ENCODE measurements at places on chromosomes 3 and 15.
A peak's percentile ranks its signal among the peaks of the same experiment; 100 is the strongest.

- no peak for DNase-seq
Measured at GRCh38 chr15:24933716-24934115, 21.1 kb upstream of the SNRPN start.

DNA sequence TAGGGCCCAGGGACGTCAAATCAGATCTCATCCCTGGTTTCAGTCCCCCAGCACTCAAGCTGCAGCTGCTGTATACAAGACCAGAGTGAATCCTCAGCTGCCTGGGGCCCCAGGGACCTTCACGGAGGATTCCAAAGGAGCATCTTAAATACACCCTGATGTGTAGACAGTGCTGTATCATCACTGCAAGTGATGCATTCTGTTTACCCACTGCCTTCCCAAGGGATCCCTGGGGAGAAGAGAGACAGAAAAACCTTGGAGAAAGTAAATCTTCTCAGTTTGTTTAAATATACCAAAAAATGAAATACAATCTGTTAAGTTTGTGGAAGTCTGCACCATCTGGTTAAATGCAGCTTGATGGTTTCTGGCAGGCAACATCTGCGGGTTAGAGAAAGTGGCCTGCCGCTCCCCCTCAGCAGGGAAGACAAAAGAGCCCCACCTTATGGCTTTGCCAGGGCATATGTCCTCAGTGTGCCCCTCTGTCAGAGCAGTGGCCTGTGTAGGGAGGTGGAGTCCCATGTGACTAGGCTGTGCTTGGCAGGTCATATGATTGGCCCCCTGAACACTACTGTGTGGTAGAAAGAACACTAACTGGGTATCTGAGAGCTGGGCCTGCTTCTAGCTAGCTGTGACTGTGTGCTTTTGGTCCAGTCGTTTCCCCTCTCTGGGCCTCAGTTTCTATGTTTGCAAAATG lies 222.2 kb upstream of the TRIM42 start:
- DNase-seq: no peak

DNA sequence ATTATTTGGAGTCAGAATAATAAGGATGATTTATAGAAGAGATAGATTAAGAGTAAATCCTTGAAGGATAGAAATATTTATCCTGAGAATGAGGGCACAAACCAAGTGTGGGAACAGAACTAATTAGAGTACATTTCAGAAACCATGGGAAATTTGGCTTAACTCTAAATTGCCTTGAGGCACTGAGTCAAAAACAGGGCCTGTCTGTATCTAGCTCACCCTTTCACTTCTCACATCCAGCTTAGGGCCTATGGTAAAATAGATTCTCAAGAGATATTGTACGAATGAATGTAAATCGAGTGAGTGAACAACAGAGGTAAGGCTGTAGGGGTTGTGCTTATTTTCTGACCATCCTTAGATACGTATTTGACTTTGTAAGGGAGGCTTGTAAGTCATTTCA lies 586.1 kb upstream of the DPPA4 start:
- DNase-seq: no peak

DNA sequence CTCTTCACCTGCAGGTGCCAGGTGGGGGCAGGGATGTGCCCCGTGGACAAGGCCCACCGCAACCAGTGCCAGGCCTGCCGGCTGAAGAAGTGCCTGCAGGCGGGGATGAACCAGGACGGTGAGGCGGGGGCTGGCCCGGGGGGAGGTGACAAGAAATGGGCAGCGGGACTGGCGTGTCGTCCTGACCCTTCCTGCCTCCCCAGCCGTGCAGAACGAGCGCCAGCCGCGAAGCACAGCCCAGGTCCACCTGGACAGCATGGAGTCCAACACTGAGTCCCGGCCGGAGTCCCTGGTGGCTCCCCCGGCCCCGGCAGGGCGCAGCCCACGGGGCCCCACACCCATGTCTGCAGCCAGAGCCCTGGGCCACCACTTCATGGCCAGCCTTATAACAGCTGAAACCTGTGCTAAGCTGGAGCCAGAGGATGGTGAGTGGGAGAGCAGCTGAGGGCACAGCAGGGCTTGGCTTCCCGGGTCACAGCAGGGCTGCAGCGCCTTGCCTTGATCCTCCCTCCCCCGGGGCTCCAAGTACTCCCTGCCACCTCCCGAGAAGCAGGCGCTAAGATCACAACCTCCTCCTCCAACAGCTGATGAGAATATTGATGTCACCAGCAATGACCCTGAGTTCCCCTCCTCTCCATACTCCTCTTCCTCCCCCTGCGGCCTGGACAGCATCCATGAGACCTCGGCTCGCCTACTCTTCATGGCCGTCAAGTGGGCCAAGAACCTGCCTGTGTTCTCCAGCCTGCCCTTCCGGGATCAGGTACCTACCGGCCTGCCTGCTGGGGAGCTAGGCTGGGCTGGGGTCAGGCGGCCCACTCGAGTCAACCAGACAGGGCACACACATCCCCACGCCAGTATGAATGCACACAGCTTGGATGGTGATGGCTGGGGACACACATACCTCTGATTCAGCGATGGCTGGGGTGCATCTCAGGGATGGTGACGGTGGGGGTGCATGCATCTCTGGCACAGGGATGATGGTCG lies 1.7 kb downstream of the NR2E3 start:
- DNase-seq: no peak

- no peak for DNase-seq
Measured at GRCh38 chr15:89492934-89493631, 3.3 kb downstream of the RHCG start.

DNA sequence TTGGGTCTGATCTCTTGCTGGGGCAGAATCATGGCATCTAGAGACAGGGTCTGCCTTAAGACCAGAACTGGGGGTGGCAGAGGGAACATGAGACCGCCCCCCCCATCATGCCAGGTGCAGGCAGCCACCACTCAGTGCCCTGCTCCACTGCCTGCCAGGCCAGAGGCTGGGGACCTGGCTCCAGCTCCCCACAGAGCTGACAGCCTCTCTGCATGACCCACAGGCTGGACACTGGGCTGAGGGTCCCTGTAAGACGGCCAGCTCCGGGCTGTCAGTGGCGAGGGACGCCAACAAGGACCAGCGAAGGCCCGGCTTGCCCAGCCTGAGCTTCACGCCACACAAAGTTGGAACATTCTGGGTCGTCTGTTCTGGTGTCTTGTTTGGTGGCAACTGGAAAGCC lies 145.6 kb downstream of the NSMCE3 start:
- DNase-seq: no peak

- no peak for DNase-seq
Measured at GRCh38 chr3:98786364-98787006, 23.3 kb downstream of the ST3GAL6 start.

DNA sequence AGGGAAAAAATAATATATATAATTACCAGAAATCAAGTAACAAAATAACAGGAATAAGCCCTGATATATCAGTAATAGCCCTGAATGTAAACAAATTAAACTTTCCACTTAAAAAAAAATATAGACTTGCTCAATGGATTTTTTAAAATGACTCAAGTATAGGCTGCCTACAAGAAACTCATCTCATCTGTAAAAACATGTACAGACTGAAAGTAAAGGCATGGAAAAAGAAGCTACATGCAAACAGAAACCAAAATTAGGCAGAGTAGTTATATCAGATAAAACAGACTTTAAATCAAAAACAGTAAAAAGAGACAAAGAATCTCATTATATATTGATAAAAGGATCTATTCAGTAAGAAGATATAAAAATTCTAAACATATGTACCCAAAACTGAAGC lies 82.4 kb upstream of the STT3B start:
- no peak for DNase-seq

- no peak for DNase-seq
Measured at GRCh38 chr3:192445770-192446644, 281.3 kb downstream of the FGF12 start.

GRCh38 chr15:38620098-38620497 lies 55.5 kb upstream of the RASGRP1 start:
- no peak for DNase-seq

DNA sequence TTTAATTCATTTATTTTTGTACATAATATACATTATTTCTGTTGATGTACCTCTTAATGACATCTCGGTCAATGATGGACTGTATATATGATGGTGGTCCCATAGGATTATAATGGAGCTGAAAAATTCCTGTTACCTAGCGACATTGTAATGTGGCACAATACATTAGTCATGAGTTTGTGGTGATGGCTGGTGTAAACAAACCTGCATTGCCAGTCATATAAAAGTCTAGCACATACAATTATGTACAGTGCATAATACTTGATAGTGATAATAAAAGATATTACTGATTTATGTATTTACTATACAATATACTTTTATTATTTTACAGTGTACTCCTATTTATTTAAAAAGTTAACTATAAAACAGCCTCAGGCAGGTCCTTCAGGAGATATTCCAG lies 15.1 kb downstream of the TTC14 start:
- DNase-seq: no peak

DNA sequence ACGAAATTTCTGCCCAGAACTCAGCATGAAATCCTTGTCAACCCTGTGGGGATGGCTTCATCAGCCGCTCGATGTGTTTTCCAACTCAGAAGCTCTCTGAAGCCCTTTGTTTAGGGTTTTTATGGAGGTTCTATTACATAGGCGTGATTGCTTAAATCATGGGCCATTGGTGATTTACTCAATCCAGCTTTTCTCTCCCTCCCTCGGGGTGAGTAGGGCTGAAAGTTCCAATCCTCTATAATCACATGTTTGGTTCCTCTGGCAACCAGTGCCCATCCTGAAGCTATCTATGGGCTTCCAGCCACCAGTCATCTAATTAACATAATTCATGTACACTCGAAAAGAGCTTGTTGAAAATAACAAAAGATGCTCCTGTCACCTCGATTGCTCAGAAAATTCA lies 51.6 kb downstream of the GATM start:
- no peak for DNase-seq

- no peak for DNase-seq
Measured at GRCh38 chr3:171165499-171165921, 139.0 kb upstream of the SLC2A2 start.

- DNase-seq: no peak
Measured at GRCh38 chr3:76134166-76134565, 348.8 kb upstream of the ZNF717 start.

DNA sequence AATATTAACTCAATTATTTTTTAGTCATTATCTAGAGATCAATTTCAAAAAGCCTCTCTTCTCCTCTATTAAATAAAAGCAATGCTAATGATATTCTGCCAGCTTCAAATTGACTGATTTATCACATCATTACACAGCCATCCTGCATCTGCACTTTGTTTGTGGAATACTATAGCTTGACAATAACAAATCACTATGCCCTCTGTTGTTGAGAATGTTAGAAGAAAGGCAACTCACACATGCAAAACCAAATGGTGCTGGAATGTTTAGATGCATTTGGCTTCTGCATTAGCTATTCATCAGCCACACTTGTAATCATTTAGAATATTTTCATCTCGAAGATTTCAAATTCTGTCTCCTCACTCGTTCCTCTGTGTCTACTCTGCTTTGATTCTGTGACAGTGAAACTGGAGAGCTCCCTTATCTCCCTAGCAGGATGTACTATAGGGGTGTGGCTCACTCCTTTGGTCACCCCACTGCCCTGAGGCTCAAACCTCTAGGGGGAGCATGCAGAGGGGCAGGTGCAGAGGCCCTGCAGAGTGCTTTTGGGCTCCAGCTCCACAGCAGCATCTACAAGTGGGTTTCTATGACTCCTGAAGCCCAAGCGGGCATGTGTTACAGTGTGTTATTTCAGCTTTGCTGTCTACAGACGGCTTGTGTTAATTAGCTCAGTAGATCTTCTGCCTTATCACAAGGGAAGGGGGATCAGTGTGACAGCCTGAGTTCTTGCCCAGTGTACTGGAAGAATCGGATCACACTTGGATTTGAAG lies 454.1 kb upstream of the BCHE start:
- peak; percentile 27 for DNase-seq

GRCh38 chr3:188218603-188219002 lies 64.6 kb downstream of the LPP start:
- no peak for DNase-seq

GRCh38 chr3:74535281-74535680 lies 79.2 kb downstream of the CNTN3 start:
- DNase-seq: no peak

- DNase-seq: peak; percentile 36
Measured at GRCh38 chr3:11288786-11289637, 16.8 kb downstream of the ATG7 start.

DNA sequence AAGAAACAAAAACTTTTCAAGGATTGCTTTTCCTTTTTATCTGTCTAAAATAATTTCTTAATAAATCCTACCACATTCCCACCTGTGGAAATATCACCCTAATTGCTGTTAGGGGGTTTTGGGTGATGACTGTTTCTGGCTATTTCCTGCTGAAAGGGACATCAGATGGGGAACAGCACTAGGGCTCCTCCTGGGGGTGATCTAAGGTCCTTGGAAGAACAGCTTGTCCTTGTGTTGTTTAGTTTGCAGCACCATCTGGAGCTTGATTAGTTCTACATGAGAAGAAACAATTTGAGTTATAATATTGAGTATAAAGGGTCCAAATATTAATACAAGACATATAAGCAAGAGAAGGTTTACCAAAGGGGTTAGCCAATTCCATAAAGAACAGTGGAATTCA lies 18.7 kb downstream of the OR5H15 start:
- DNase-seq: no peak

- no peak for DNase-seq
Measured at GRCh38 chr15:91243826-91244225, 143.8 kb downstream of the SV2B start.

DNA sequence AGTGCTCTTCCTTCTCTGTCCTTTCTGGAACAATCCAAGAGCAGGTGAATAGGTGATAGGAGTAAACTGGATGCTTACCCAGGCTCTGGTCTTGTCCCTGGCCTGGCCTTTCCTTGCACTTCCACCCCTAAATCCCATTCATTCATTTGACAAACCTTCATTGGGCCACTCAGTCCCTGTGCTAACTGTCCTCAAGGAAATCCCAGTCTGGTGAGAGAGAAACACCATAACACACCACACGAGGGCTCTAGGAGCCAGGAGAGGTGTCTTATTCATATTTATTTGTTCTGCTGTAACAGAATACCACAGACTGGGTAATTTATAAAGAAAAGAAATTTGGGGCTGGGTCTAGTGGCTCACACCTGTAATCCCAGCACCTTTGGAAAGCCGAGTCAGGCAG lies 22.8 kb downstream of the EFCC1 start:
- peak; percentile 49 for DNase-seq

DNA sequence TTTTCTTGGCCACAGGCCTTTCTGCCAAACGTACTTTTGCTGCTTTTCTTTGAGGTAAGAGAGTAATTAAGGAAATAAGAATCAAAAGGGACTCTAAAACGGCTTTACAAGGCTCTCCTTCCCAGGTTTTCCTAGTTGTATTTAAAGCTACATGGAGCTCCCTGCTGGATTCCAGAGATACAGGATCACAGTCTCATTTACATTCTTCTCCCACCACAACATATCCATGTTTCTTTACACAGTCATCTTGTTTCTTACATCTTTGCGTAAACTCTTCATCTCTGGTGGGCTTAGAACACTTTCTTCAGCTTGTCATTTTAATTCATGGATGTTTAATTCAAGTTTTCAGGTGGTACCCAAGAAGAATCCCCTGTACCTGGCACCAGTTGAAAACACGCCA lies 117.6 kb upstream of the BFSP2 start:
- no peak for DNase-seq

DNA sequence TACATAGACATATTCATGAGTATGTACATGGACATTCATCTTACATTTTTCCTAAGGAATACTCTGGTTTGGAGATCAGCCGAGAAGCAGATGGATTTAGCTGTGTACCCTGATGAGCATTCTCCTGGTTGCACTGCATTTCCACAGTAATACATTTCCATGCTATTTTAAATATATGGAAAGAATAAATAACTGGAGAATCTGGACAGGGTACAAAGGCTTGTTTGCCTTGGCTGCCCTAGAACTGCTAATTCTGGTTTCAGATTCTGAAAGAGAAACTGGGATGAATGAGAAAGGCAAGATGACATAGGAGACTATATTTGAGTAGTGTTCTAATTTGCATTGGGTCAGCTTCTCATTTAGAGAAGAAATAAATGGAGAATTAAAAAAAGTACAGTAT lies 190.8 kb upstream of the FAM3D start:
- no peak for DNase-seq

All from hematopoietic multipotent progenitor cell treated with erythropoietin and hydrocortisone succinate and interleukin-3 and kit ligand, for 8 days (in vitro differentiated cells).